Mesenchymal stem cell (in vitro differentiated cells and primary cell): ENCODE measurements at places on chromosomes 6 and 20.
A peak's percentile ranks its signal among the peaks of the same experiment; 100 is the strongest.

- H3K4me1 ChIP-seq = peaks cover 3% of the 10 kb centered on the region
- no peaks in the 10 kb centered on the region for H3K36me3 ChIP-seq
- no peak overlapping the region for H3K27ac ChIP-seq
Observed at GRCh38 chr20:59400708-59401107, 100.3 kb downstream of the EDN3 start.

- no peaks in the 10 kb centered on the region for H3K36me3 ChIP-seq
- H3K4me3 ChIP-seq = peak overlapping the region; percentile 76
- peak overlapping the region; percentile 68 for H3K27ac ChIP-seq
- H3K27me3 ChIP-seq = no peaks in the 10 kb centered on the region
Observed at GRCh38 chr6:4021854-4022695, 56.9 kb downstream of the FAM217A start.

GRCh38 chr20:5675103-5676091, 74.8 kb upstream of the SHLD1 start:
- H3K27me3 ChIP-seq = no peaks in the 10 kb centered on the region
- no peak for DNase-seq
- H3K36me3 ChIP-seq = no peaks in the 10 kb centered on the region
- no peak overlapping the region for H3K4me3 ChIP-seq
- no peak overlapping the region for H3K27ac ChIP-seq
- no peaks in the 10 kb centered on the region for H3K4me1 ChIP-seq

DNA sequence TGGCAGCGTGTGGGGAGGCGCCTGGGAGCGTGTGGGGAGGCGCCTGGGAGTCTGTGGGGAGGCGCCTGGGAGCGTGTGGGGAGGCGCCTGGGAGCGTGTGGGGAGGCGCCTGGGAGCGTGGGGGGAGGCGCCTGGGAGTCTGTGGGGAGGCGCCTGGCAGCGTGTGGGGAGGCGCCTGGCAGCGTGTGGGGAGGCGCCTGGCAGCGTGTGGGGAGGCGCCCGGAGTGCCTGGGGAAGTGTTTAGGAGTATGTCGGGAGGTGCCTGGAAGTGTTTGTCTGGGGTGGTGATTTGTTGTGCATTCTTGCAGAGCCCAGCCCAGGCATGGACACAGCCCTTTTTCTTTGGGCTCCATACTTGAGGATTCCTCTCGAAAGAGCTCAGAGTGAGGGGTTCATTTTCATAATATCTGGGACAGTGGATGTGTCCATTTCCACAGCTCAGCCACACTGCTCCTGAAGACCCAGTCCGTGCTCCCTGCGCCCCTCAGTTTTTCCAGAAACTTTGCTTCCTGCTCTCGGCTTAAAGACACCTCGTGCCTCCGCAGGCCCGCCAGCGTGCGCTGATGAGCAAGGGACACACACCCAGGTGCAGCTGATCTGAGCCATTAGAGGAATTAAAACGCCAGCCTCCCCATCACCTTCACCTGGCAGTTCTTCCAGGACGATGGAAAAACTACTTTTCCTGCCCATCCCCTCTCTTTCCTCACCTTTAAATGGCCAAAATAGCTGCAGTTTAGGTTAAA, 172.2 kb upstream of the THBS2 start:
- peaks cover 22% of the 10 kb centered on the region for H3K4me1 ChIP-seq
- no peaks in the 10 kb centered on the region for H3K27me3 ChIP-seq
- no peak for DNase-seq
- no peak overlapping the region for H3K4me3 ChIP-seq
- no peak overlapping the region for H3K27ac ChIP-seq

DNA sequence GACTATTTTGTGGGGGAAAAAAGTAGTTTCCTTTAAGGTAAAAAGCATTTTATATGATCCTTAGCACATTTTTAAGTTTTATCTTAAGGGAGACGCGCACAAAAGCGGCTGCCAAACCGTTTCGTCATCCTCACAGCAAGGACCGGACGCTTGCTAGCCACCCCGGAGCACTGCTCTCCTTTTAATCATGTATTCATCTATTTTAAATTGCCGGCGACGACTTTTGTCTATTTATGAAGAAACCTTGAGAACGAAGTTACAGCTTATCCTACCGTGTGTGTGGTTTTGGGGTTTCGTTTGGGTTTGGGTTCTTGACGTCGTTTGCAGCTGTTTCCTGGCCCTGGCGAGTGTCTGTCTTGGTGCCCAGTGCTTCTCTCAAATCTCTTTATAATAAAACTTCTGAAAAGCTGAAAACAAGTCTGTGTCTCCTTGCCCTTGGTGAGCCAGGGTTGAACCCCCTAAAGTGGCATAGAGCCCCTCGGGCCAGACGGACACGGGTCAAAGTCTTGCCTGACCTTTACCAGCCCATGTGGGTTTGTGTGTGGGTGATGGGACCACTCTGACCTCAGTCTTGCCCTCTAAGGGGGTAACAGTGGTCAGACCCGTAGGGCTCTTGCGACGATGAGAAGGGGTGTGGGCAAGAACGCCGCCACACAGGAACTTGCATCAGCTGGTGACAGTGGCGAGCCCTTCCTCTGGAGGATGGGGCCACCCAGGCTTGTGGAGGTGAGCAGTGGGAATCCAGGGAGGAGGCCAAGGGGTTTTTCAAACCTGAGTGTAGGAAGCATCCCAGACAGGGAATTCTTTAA, 117.6 kb downstream of the JPH2 start:
- no peak overlapping the region for H3K27ac ChIP-seq
- peaks cover 55% of the 10 kb centered on the region for H3K27me3 ChIP-seq
- H3K36me3 ChIP-seq = no peaks in the 10 kb centered on the region
- H3K4me1 ChIP-seq = peaks cover 1% of the 10 kb centered on the region

DNA sequence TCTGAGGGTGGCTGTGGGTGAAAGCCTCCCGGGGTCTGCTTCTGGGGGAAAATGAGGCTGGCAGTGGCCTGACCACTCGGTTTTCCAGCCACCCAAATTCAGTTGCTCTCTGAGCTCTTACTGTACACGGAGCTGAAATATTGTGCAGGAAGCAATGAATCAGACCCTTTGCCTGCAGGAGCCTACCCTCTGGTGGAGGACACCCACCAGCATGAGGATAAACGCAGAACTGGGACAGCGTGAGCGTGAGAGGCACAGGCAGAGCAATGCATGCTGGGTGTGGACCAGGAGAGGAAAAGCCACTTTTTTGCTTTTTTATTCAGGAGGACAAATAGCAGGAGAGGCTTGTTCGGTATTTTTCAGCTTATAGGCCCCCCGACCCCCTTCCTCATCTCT, 298.0 kb downstream of the QKI start:
- no peaks in the 10 kb centered on the region for H3K4me1 ChIP-seq
- DNase-seq = no peak
- H3K27ac ChIP-seq = no peak overlapping the region
- no peaks in the 10 kb centered on the region for H3K36me3 ChIP-seq

DNA sequence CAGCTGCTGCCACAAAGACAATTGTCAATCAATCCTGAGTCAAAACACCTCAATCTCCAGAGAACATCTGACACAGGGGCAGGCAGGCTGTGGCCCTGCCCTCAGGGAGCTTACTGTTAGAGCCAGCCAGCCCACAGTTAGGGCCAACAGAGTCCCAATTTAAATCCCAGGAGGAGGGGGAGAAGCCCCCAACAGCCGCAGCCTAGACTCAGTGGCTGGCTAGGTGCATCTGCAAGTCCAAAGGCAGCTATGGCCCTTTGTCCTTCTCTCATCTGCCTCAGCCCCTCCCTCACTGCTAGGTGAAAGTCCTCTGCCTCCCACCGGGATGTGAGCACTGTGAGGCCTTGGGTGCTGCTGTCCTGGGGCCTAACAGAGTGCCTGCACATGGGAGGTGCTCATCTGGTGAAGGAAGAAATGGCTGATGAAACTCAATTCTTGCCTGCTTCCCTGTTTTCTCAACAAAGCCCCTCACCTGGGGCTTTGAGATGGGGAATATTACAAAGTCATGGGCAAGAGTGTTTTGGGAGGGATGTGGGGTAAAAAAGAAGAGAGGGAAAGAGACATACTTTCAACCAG, 33.7 kb upstream of the VEGFA start:
- peaks cover 5% of the 10 kb centered on the region for H3K4me1 ChIP-seq
- H3K27me3 ChIP-seq = no peaks in the 10 kb centered on the region
- H3K36me3 ChIP-seq = no peaks in the 10 kb centered on the region
- H3K4me3 ChIP-seq = no peak overlapping the region

- DNase-seq = no peak
- peaks cover 11% of the 10 kb centered on the region for H3K27me3 ChIP-seq
- no peak overlapping the region for H3K4me3 ChIP-seq
- no peaks in the 10 kb centered on the region for H3K4me1 ChIP-seq
- no peaks in the 10 kb centered on the region for H3K36me3 ChIP-seq
Observed at GRCh38 chr6:89239338-89239737, 22.2 kb upstream of the GABRR1 start.

- no peak for DNase-seq
- H3K36me3 ChIP-seq = no peaks in the 10 kb centered on the region
- no peaks in the 10 kb centered on the region for H3K27me3 ChIP-seq
- no peak overlapping the region for H3K4me3 ChIP-seq
- H3K4me1 ChIP-seq = no peaks in the 10 kb centered on the region
Observed at GRCh38 chr6:126307849-126308248, 32.1 kb upstream of the CENPW start.

GRCh38 chr6:4905826-4906225, 98.0 kb downstream of the RPP40 start:
- no peaks in the 10 kb centered on the region for H3K27me3 ChIP-seq
- DNase-seq = no peak
- H3K27ac ChIP-seq = no peak overlapping the region
- H3K4me1 ChIP-seq = peaks cover 14% of the 10 kb centered on the region

DNA sequence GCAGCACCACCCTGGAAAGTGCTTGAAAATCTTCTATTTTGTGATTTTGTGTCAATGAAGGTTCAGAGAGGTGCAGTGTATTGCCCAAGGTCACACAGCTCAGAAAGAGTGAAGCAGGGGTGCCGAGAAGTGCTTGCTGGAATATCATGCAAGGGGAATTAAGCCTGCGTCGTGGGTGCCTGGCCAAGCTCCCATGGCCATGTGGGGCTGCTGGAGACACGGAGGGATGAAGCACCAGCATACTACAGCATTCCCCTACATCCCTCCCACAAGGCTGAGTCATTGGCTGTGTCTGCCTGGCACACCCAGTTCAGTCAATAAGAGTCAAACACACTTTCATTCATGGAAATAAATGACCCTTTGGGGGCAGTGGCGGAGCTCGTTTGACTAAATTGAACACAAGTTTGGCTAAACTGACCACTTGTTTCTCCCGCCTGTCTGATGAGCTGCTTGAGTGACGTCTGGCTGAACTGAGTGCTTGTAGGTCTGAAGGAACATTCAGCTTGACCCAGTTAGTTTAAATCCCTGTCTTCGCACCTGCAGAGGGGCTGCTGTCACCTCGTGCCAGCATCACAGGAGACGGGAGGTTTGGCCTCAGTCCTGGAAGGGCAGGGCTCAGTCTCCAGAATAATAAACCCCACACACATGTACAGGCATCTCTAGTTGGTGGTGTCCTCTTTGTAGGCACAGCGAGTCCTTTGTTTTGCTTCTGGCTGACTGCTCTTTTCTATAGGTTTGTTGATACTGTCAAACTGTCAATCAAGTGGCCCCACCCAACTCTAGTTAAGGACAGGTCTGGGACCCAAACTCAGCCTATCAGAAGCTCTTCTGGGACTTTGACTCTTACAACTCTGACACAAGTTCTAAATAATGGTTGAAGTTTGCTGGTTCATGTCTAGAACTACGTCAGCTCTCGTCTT, 8.4 kb upstream of the TGM2 start:
- H3K4me3 ChIP-seq = no peak overlapping the region
- no peaks in the 10 kb centered on the region for H3K36me3 ChIP-seq
- H3K27ac ChIP-seq = no peak overlapping the region
- peaks cover 6% of the 10 kb centered on the region for H3K4me1 ChIP-seq

DNA sequence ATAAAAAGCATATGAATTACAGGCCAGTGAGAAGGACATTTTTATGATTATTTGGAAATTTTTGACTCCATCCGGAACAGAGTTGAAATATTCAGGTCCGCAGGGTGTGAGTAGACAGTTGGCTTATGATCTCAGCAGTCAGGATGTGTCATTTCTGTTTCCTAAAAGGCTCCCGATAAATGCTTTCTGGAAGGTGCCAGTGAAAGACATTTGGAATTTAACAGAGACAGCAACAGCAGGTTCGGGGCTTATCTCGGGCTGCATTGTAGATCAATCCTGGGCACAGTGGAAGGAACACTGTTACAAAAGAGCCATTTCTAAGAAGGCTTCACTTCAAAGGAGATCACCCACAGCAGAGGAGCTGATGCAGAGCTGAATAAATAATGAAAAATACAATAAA, 934.4 kb downstream of the KIF16B start:
- no peak for DNase-seq
- peaks cover 2% of the 10 kb centered on the region for H3K4me1 ChIP-seq
- no peak overlapping the region for H3K4me3 ChIP-seq
- peaks cover 3% of the 10 kb centered on the region for H3K27me3 ChIP-seq
- no peak overlapping the region for H3K27ac ChIP-seq

DNA sequence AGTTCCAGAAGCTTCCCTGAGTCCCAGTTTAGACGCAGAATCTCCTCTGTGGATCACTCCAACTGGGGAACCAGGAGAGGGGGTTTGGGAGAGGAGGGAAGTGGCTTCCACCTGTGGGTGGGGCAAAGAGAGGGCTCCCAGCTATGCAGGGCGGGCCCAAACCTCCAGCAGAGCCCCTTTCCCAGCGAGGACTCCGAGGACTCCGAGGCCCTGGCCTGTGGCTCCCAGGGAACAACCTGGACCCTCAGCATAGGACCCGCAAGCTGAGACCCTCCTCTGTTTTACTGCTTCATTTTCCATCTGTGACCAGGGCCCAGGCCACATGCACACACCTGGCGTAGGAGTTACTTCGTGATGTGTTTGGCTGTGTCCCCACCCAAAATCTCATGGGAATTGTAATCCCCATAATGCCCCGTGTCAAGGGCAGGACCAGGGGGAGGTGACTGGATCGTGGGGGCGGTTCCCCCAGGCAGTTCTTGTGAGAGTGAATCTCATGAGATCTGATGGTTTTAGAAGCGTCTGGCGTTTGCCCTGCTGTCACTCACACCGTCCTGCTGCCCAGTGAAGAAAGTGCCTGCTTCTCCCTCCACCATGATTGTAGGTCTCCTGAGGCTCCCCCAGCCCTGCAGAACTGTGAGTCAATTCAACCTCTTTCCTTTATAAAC, 27.9 kb downstream of the NTSR1 start:
- no peaks in the 10 kb centered on the region for H3K36me3 ChIP-seq
- H3K4me3 ChIP-seq = no peak overlapping the region
- DNase-seq = no peak
- peaks cover 33% of the 10 kb centered on the region for H3K4me1 ChIP-seq
- H3K27me3 ChIP-seq = no peaks in the 10 kb centered on the region
- H3K27ac ChIP-seq = no peak overlapping the region
